ENCODE measurements at places on chromosomes 1 and 21.

GRCh38 chr21:26125433-26126167, 45.0 kb downstream of the APP start:
- no peak for DNase-seq

- no peak for DNase-seq
Measured at GRCh38 chr1:77582905-77583304, 99.6 kb downstream of the ZZZ3 start.

GRCh38 chr1:181674617-181675016, 191.3 kb downstream of the CACNA1E start:
- DNase-seq = no peak

GRCh38 chr21:32413697-32414578, 1.4 kb downstream of the EVA1C start:
- no peak for DNase-seq

DNA sequence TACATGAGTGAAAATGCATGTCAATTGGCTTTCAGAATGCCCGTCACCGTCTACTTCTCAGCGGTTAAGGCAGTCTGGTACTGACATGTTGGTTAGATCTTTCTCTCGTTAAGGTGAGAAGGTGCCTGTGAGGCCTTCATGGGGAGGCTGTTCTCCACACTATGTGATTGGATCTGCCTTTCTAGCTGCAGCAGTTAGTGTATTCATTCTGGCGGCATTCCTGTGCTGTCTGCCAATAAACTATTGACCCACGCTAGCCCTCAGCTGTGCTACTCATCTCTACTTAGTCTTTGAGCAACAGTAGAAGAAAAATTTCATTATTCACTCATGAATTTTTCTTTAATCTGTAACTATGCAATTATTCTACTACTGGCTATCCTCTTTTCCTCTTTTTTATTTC, 32.0 kb downstream of the CCSAP start:
- DNase-seq = no peak

DNA sequence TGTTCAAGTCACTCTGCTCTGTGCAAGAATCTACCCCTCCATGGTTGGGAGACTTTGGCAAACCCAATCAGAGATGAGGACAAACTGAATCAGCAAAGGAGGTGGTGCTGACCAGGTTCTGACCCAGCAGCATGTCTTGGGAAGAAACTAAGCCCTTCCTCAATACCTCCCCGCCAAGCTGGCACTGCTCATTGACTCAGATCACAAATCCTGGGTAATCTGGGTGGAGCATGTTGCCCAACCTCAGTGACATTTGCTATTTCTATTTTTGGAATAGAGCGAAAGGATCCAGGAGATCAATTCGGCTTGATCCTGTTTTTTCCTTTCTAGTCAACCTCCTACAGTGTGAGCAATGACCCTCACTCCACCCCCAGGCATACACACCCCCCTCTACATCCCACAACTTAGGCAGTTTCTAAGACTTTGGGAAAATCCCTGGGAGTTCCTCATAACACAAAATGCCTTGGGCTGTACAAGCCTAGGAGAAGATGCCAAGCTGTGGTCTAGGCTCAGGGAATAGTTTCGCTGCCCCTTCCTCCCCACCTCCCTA, 166.8 kb upstream of the KCNJ6 start:
- DNase-seq = no peak

- no peak for DNase-seq
Measured at GRCh38 chr1:40404670-40405462, 31.3 kb downstream of the SMAP2 start.

- no peak for DNase-seq
Measured at GRCh38 chr1:189434461-189434860, 1043.2 kb downstream of the BRINP3 start.

DNA sequence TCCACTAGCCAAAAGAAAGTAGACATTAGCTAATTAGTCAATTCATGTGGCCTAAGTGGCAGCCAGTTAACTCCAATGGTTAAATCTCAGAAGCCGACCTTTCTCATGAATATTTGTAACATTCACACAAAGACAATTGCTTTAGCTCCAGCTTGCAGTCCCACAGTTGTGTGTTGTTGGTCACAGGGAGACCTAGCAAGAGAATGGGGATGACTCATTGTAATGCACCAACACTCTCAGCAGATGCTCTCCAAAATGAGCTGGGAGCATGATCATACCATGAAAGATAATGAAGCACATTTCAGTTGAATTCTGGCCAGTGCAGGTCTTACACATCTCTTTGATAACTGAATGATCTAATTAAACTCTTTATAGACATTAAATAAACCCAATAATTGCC, 160.4 kb downstream of the HLX start:
- no peak for DNase-seq

GRCh38 chr21:42973309-42973990, 912 bp upstream of the PKNOX1 start:
- no peak for DNase-seq

DNA sequence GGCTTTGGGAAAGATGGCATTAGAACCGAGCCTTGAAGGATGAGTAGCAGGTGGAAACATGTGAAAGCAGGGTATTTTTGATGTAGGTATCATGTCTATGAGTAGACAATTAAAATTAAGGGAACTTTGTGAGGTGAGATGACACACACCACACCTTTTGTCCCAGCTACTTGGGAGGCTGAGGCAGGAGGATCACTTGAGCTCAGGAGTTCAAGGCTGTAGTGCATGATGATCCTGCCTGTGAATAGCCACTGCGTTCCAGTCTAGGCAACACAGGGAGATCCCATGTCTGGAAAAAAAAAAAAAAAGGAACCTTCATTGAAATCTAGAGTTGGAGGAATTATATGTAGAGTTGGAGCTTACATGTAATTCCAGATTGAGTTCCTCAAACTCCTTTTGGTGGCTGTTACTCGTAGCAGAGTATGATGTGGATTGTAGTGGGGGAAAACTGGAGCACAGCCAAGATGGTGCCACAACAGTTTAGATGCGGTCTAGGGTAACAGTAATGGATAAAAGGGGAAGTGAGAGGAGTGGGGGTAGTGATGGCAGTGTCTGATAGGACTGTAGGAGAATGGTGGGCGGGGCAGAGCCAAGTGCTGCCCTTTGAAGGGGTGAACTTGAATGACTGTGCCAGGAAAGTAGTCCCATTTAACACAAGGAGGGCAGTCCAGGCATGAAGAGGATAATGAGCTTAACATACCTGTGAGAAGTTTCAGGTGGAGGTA, 17.4 kb downstream of the AK4 start:
- DNase-seq = no peak

DNA sequence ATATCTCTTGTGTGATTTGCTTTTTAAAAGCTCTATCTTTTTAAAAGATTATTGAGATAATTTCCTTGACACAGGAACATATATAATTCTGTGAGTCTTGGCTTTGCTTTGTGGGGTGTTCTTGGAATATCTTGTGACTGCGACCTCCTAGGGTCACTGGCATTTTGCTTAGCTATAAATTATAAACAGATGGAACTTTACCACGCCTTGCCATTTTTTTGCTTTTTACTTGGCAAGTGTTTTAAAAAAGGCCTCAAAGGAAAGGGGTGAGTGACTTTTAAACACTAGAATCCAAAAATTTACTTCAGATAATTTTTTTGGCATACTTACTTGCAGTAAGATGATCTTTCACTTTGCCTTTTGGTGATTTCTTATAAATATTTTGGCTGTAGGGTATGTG, 43.6 kb downstream of the ALG6 start:
- DNase-seq = no peak

DNA sequence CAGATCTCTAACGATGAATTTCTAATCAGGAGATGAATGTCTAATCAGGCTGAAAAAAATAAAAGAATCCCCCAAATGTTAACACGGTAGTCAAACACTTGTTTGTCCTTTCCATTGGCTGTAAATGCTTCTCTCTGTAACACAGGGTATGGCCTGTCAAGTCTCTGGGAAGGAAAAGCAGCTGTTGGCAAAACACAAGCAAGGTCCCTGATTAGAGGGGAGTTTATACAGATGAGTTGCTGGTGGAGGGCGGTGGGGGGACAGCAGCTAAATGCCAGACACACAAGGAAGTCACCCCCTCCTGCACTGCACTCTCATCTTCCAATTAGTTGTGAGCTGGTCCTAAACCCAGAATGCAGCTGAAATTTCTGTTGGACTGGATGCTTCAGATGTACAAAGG, 51.0 kb downstream of the PGBD5 start:
- DNase-seq = no peak

DNA sequence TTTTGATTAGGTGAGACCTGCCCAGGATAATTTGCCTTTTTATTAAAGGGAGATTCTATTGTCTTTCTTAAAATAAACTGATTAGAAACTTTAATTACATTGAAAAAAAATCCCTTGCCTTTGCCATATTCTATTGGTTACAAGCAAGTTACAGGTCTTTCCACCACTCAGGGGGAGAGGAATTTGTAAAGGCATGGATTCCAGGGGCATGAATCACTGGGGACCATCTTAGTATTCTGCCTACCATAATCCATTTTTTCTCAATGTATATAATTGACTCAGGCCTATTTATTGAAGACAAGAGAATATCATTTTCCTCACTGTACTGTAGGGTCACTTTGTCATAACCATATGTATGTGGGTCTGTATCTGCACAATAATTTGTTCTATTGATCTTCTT, 124.3 kb upstream of the PDE4B start:
- no peak for DNase-seq

DNA sequence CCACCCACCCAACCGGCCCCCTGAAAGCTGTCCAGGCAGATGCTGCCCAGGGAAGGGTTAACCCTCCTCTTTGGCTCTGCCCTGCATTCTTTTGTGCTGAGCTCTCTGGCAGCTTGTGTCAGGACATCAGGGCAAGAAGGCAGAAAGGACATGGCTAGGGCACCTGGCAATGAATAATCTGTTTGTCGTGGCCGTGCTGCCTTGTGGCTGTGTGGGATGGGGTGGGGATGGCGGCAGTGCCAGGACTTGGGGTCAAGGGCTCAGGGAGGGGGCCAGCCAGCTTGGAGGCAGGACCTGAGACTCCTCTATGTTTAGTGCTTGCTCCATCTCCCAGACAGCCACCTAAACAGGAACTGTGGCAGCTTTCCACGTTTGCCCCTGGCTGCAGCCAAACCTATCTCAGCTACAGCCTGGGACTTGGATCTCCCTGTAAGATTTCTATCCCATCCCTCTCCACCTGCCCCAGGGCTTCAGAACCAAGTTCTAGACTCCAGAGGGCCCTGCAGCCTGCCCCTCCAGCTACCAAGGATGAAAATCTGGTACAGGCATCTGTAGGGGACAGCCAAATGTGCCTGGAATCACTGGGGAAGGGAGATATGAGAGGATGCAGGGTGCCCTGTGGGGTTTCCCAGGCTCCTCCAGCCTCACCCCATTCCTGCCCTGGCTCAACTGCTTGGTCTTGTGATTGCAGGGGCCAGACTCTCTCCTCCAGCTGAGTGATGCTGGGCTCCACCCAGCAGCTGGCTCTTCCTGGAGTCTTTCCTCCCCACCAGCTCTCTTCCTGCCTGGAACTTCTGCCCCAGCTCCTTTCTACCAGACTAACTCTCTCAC, 9.6 kb upstream of the GPR37L1 start:
- DNase-seq = no peak

DNA sequence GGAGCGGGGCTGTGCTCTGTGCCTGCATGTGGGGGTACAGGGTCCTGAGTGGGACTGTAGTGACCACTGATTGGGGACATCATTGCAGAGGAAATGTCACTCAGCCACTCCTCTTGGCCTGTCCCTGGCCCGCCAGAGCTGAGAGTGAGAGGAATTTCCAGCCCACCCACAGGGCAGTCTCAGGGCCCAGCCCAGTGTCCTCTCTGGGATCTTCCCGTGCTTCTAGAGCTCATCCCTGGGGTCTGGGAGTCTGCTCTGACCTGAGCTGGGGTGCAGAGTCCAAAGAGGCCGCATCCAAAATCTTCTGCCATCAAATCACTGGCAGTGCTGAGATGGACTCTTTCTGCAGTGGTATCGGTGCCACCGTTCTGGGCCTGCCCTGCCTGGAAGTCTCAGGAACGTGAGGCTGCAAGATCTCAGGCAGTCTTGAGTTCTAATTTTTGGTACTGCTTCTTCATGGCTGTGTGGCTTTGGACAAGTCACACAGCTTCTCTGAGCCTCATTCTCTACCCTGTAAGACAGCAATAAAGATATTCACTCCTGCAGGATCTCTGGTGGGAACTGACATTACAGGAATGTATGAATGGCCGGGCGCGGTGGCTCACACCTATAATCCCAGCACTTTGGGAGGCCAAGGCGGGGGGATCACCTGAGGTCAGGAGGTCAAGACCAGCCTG, 100.8 kb upstream of the TARDBP start:
- DNase-seq = no peak

DNA sequence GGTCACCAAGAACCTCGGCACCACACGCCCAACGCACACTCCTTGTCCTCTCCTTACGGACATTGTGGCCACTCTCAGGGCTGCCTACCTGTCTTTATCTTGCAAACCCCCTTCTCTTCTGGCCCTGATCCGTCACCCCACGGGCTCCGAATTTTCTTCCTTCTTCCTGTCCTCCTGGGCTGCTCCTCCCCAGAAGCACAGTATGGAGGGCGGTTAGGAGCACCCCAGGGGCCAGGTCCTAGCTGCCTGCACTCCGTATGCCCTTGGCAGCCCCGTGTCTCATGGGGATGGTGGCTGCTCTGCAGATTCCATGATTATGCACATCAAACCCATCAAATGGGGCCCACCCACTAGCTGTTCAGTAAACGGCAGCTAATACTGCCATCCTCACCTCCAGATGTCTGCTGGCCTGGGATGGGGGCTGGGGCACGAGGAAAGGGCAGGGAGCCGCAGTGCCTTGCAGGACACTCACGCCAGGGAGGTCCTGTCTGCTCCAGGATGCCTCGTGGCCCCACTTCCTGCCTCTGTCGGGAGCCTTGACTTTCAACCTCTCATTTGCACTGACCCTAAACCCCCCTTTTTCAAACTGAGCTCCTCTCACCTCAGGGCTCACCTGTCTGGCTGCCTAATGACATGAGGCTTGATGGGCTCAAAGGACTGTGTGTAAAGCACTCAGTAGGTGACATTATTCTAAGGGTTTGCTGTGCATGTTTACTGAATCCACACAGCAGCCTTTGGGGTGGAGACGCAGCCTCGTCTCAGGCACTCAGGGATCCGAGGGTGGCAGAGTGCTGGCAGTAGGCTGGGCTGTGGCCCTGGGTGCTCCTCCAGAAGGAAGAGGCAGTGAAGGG, 4.4 kb downstream of the TTC34 start:
- no peak for DNase-seq

DNA sequence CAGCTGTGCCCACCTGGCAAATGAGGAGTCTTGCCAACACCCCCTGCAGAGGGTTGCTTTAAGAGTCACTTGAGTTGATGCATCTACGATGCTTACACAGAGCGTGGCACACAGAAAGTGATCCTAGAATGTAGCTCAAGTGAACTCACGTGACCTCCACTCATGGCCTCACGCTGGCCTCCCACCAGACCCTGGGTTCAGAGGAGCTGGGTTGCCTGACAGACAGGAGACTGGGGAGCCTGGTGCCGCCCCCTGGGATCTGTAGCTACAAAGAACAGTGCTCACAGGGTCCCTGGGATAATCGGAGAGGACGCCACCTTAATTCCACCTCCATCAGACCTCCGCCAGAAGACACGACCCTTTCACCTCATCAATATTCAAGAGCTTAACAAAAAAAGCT, 81.4 kb upstream of the CASZ1 start:
- DNase-seq = no peak

GRCh38 chr21:35053356-35054096, 4.4 kb upstream of the RUNX1 start:
- no peak for DNase-seq

DNA sequence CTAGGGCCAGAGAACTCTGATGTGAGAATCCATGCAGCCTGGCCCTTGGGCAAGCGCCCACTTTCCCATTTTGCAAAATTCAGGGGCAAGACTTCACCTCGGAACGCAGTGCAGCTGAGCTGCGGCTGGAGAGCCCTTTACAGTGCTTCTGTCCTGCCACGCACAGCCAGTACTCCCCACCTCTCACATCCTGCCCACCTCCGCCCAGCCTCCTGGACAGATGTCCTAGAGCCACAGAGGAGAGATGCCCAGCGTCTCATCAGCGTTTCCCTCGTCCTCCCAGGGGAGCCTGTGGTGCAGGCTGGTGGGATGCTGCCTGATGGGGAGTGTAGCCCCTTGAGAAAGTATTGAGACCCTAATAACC, 29.6 kb downstream of the RUNX3 start:
- DNase-seq = peak; percentile 0

Data from activated effector memory CD4-positive, alpha-beta T cell treated with Interleukin-2 at 50 U/mL for 16 hours (primary cell).